ENCODE measurements at places on chromosomes 6 and 20. TPM values are rescaled to one million over a fixed set of nuclear protein-coding genes. Genes with fewer than 3 reads are reported as not detected.

RPS6KA2 gene
- total RNA-seq: 74.2 TPM

CEP85L gene
- 13.7 TPM for total RNA-seq

RANBP9 gene
- total RNA-seq: 27.6 TPM

SLCO4A1 gene
- 7.2 TPM for total RNA-seq

BPIFB2 gene
- total RNA-seq: not detected

SYNGAP1 gene
- 6.2 TPM for total RNA-seq

RAET1L gene
- total RNA-seq: not detected

ASIP gene
- not detected for total RNA-seq

SPTLC3 gene
- 10.0 TPM for total RNA-seq

FGD2 gene
- not detected for total RNA-seq

All from subcutaneous preadipocyte (primary cell).